NCI-H2171 (cell line): ENCODE measurements at places on chromosomes 6 and 20.

- no peak for DNase-seq
Observed at GRCh38 chr6:72716916-72717315, 95.1 kb downstream of the KCNQ5 start.

DNA sequence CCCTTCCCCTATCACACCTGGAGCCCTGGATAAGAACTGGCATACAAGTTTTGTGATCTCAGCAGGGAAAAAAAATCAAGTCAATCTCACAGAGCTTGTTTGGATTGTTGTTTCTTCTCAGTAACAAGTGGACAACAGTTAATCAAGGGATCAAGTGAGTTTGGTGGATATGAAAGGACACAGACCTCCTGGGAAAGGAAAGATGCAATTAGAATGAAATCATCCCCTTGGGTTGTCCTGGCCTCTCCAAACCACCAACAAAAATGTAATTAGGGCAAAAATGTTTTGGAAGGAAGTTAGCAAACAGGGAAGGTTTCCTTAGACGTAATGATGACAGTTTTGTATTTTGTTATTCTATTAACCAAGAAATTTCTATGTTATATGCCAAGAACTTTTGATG, 99.1 kb upstream of the PRDM1 start:
- DNase-seq, result no peak

GRCh38 chr6:157800420-157801237, 22.4 kb upstream of the SNX9 start:
- DNase-seq, result no peak

DNA sequence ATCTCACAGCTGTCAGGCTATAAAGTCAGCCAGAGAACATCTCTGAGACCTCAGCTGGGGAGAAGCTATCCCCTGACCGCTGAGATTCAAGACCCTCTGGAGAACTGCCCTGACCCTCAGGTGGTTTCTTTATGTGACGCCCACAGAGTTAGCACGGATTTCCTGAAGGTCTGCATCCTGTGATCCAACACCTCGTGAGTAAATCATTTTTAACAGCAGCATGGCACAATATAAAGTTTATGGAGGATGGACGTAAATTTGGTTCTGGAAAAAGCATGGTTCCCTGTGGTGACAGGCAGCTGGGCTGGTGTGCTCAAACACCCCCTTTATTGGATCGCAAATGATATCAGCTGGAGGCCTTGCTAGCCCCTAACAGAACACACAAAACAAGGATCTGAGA, 25.3 kb upstream of the TRAF3IP2 start:
- DNase-seq, result no peak

DNA sequence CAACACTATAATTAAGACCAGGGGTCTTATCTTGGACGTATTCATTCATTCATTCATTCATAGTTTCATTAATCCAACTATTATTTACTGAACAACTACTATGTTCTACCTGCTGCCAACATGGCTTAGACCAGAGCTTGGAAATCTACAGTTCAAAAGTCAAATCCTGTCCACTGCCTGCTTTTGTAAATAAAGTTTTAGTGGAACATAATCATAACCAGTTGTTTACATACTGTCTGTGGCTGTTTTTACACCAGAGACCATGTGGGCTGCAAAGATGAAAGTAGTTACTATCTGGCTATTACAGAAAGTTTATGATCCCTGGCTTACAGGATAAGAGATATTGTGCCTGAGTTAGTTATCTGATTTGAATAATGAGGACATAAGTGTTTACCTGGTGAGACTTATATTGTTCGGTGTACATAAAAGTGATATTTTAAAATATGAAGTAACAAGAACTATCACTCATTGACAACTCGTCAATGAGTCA, 567.7 kb downstream of the TFAP2B start:
- no peak for DNase-seq
